ENCODE measurements at places on chromosomes 12 and 14.
A peak's percentile ranks its signal among the peaks of the same experiment; 100 is the strongest.

DNA sequence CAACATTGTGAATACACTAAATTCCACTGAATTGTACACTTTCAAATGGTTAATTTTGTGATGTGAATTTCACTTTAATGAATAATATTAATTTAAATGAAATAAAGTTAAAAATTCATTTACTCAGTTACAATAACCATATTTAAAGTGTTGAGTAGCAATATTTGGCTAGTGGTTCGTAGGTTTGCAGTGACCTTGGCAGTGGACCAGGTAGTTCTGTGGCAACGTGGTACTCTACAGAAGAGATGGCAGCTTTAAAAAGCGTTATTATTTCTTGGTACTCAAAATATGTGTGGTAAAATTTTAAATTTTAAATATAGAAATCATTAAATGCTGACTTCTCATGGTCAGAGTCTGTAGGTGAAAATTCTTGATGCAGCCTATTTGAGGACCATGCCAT is 51.6 kb downstream of the AEBP2 start:
- DNase-seq, result no peak

GRCh38 chr14:31037709-31038221 is 11.6 kb upstream of the STRN3 start:
- no peak for DNase-seq

- DNase-seq, result no peak
Measured at GRCh38 chr12:50984586-50985298, 32.4 kb downstream of the HIGD1C start.

DNA sequence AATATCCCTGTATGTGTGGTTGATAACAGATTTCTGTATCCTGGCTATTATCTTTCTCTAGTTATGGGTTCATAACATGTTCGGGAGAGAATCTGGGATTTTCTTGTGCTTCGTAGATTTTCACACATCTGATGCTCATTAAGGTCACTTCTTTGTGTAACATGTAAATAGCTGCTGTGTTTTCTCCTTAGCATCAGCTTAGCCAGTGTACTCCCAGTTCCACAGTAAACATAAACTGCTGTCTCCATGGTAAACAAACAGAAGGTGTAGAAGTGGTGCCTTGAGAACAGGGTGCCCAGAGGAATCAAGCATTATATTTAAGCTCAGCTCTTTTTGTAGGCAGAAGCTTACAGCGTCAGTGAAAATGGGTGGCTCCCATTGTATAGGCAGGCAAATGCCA is 88.0 kb downstream of the ANO6 start:
- DNase-seq, result no peak

- DNase-seq, result no peak
Measured at GRCh38 chr12:75699728-75700496, 188.5 kb upstream of the KRR1 start.

- peak; percentile 68 for DNase-seq
Measured at GRCh38 chr12:75725521-75726111, 214.2 kb upstream of the KRR1 start.

- no peak for DNase-seq
Measured at GRCh38 chr14:104560586-104560945, 19.0 kb upstream of the C14orf180 start.

DNA sequence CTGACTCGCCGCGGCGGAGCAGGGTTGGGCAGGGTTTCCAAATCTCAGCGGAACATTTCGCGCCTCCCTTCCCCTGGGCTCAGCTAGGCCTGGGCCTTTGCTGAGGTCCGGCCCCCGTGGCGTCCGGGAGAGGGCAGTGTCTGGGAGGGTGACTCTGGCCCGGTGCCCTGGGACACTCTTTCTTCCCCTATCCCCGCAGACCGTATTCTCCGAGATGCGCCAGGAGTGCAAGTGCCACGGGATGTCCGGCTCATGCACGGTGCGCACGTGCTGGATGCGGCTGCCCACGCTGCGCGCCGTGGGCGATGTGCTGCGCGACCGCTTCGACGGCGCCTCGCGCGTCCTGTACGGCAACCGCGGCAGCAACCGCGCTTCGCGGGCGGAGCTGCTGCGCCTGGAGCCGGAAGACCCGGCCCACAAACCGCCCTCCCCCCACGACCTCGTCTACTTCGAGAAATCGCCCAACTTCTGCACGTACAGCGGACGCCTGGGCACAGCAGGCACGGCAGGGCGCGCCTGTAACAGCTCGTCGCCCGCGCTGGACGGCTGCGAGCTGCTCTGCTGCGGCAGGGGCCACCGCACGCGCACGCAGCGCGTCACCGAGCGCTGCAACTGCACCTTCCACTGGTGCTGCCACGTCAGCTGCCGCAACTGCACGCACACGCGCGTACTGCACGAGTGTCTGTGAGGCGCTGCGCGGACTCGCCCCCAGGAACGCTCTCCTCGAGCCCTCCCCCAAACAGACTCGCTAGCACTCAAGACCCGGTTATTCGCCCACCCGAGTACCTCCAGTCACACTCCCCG is 3.0 kb downstream of the WNT1 start:
- DNase-seq, result no peak

DNA sequence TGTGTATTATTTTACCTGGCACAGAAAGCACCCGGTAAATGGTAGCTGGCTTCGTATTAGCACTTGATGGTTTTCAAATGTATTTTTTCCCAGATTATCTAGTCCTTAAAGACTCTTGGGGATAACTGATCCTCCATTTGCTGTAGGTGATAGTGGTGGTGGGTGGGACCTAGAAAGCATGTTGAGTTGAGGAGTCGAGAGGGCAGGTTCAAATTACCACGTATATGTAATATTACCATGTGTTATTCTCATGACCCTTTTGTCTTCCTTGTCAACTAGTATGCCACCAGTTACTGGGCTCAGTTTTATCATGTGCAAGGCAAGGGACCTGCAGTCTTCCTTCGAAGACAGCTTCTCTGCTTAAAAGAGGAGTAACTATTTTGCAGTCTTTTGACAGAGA is 1.8 kb downstream of the GLRX5 start:
- DNase-seq, result no peak

DNA sequence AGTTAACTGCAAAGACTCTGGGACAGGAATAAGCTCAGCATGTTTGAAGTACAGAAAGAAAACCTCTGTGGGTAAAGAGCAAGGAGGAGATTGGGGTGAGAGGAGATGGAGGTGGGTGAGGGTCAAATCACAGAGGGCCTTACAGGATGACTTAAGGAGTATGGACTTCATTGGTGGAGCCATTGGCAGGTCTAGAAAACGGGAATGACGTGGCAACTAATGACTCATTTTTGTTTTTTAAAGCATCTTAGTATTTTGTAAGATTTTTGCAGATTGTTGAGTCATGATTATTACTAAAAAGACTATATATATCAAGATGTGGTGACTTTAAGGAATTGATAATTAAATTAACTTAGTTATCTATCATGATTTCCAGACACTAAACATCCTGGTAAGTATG is 18.5 kb downstream of the UTP20 start:
- DNase-seq, result peak; percentile 29

- DNase-seq, result no peak
Measured at GRCh38 chr12:58765653-58766512, 154.4 kb downstream of the LRIG3 start.

- no peak for DNase-seq
Measured at GRCh38 chr14:93888995-93889394, 38.1 kb upstream of the FAM181A start.

GRCh38 chr12:29782285-29782870 is 1.4 kb downstream of the TMTC1 start:
- DNase-seq, result peak; percentile 45

- no peak for DNase-seq
Measured at GRCh38 chr14:76034566-76034965, 49.0 kb downstream of the IFT43 start.

- no peak for DNase-seq
Measured at GRCh38 chr12:111238075-111238734, 130.7 kb downstream of the PHETA1 start.

DNA sequence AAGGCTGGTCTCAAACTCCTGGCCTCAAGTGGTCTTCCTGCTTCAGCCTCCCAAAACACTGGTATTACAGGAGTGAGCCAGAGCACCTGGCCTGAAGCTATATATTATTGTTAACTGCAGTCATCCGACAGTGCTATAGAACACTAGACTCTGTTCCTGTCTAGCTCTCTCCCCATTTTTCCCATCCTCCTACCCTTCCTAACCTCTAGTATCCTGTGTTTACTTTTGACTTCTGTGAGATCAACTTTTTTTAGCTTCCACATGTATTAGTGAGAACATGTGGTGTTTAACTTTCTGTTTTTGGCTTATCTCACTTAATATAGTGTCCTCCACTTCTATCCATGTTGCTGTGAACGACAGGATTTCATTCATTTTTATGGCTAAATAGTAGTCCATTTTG is 34.7 kb downstream of the TRAF3 start:
- no peak for DNase-seq

GRCh38 chr12:12206776-12207388 is 60.0 kb downstream of the LRP6 start:
- no peak for DNase-seq

- no peak for DNase-seq
Measured at GRCh38 chr12:130286741-130287440, 50.8 kb upstream of the PIWIL1 start.

GRCh38 chr14:31945701-31946100 is 131.4 kb upstream of the ARHGAP5 start:
- DNase-seq, result no peak

DNA sequence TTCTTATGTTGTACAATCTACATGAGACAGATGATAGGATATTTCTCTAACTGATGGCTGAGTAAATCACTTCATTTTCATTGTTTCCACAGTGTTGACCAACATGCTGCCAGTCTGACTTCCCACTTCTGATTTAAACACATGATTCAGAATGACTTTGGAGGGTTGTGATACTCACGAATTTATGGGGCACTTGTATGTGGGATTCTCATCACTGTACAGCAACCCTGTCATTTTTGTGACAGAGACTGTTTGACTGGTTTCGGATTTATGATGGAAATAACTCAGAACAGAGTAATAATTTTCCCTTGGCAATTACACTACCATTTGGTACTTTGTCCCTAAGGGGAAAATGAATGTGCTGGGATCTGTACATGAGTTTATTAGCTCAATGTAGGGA is 333.8 kb downstream of the TRHDE start:
- no peak for DNase-seq

DNA sequence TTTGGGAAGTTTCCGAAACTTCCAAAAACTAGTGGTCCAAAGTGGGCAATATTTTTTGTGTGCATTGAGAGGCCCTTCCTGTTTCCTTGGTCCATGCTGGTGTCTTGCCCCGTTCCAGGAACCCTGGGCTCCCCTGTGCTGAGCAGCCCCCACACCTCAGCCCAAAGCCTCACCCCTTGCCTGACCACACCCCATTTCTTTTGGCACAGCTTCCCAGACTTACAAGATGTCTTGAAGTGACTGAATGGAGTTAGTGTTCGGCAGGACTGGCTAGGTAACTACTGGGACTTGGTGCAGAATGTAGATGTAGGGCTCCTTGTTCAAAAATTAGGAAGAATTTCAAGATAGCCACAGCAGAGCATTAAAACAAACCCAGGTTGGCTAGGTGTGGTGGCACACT is 68.6 kb downstream of the ETV6 start:
- DNase-seq, result no peak

DNA sequence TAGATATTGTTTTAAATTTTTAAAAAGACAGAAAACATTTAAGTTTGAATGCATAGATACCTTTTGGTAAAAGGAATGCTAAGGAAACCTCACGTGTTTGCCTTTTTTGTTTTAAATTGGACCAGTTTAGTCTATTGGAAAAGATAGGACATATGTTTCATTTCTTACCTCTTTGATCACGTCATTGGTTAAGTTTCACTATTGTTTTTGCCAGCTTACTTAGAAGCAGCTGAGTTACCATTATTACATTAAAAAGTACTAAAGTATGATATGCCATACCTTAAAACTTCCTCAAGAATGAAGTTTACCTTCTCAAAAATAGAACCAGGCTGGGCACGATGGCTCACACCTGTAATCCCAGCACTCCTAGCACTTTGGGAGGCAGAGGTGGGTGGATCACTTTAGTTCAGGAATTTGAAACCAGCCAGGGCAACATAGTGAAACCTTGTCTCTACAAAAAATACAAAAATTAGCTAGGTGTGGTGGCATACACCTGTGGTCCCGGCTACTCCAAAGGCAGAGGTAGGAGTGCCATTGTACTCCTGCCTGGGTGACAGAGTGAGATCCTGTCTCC is 54.4 kb downstream of the SRGAP1 start:
- DNase-seq, result no peak

DNA sequence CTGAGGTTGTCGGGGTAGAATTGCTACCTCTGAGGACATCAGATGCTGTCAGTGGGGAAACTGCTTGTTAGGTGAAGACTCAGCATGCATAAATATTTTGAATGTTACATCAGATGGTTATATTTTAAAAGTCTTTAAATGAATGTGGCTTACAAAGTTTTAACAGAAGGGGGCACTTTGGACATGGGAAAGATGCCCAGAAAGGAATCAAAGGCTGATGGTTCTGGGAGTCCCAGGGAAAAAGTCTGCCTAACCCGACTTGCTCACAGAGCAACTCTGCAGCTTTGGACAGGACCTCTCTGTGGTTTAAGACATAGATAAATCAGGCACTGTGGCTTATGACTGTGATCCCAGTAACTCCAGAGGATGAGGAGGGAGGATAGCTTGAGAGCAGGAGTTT is 474.9 kb downstream of the ATP23 start:
- peak; percentile 68 for DNase-seq

DNA sequence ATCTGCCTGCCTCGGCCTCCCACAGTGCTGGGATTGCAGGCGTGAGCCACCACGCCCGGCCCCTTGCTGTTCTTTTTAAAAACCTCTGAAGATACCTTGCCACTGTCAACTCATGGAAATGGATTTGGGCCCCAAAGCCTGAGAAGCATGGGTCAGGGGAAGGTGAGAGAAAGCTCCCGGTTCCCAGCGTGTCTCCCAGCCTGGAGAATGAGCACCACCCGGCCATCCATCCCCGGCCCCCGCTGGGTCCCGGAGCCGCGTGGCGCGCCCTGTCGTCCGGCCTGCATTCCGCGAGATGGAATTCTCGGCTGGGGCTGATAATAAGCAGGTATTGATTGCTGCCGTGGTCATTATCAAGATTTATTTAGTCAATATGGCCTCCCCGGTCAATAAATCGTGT is 126.5 kb upstream of the MYL2 start:
- no peak for DNase-seq

GRCh38 chr12:82047446-82047845 is 288.3 kb upstream of the PPFIA2 start:
- DNase-seq, result no peak

GRCh38 chr14:66152302-66152701 is 333.9 kb upstream of the CCDC196 start:
- DNase-seq, result no peak
